ENCODE measurements at places on chromosomes 13 and 19.

- no peak for DNase-seq
Measured at GRCh38 chr13:102742101-102742500, 31.5 kb downstream of the TEX30 start.

DNA sequence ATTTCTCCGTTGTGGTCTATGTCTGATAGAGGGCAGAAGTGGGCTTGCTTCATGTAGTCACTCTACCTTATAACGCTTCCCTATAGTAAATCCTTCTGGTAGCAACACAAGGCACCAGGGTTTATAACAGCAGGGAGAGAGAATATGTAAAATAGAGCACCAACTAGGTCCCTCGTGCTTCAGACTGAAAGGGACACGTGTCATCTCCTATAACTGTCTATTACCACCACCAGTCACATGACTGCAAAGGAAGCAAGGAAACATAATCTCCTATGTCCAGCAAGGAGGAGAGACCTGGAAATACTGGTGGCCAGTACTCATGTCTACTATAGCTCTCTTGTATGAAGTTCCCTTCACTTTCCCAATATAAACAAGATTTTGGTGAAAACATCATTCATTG, 79.2 kb downstream of the SLAIN1 start:
- no peak for DNase-seq

- no peak for DNase-seq
Measured at GRCh38 chr13:30593001-30593400, 24.7 kb upstream of the USPL1 start.

GRCh38 chr13:34207334-34207733, 389.4 kb downstream of the RFC3 start:
- DNase-seq = no peak

GRCh38 chr19:46463516-46463915, 7.8 kb downstream of the PNMA8A start:
- no peak for DNase-seq

DNA sequence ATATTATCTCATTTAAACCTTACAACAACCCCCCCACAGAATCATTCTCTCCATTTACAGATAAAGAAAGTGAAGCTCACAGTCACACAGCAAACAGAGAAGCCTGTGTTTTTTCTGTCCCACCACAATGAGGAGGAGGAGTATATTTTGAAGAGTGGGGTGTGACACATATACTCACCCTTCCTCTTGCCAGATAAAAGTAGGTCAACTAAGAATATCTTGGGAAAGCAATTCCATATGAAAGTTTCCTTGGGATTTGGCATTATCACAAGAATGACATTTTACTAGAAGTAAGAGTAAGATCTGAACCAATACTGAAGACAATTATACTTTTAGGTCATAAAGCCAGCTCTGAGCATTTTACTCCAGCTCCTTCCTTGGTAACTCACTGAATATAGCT, 287.5 kb upstream of the HTR2A start:
- DNase-seq = no peak

- DNase-seq = no peak
Measured at GRCh38 chr19:35844482-35845214, 7.7 kb downstream of the NPHS1 start.

GRCh38 chr13:19685437-19685836, 52.0 kb downstream of the MPHOSPH8 start:
- no peak for DNase-seq

- no peak for DNase-seq
Measured at GRCh38 chr13:34752283-34752960, 189.6 kb upstream of the NBEA start.

DNA sequence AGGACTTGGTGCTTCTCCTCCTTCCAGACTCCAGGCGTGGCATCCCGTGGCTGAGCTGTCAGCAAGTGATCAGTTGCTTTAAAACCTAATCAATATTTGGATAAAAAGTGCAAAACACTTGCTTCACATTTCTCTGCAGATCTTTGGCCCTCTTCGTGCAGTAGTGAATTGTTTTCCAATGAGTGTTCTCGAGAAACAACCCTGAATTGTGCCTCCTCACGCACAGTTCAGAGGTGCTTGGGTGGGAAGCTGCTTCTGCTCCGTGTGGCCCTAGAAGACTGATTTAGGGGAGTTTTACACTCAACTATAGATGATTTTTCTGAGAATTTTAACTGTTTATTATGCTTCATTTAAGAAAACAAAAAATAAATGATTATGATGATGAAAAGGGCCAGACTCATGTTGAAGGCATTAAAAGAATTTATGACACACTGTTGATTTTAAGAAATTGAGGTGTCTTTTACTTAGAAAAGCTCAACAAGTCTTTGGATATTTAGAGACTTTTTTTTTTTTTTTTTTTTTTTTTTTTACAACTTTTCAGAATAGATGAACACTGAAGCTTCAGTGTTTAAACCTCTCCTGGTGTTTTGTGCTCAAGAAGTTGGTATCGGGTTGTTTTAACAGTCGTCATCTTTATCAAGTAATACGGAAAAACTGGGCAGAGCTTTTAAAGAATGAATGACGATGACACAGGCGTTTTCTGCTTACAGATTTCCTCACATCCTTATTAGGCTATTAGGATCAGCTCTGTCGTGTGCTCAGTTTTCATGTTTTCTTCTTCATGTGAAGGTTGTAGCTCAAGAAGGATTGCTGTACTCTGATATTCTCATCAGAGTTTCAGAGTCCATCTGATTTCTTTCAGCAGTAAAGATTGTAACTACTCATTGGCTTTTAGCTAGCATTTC, 39.5 kb upstream of the TEX29 start:
- no peak for DNase-seq

- DNase-seq = no peak
Measured at GRCh38 chr19:16955161-16955560, 66.4 kb downstream of the F2RL3 start.

- no peak for DNase-seq
Measured at GRCh38 chr19:5067678-5068077, 98.8 kb downstream of the KDM4B start.

- no peak for DNase-seq
Measured at GRCh38 chr13:59270327-59270726, 893.4 kb downstream of the DIAPH3 start.

DNA sequence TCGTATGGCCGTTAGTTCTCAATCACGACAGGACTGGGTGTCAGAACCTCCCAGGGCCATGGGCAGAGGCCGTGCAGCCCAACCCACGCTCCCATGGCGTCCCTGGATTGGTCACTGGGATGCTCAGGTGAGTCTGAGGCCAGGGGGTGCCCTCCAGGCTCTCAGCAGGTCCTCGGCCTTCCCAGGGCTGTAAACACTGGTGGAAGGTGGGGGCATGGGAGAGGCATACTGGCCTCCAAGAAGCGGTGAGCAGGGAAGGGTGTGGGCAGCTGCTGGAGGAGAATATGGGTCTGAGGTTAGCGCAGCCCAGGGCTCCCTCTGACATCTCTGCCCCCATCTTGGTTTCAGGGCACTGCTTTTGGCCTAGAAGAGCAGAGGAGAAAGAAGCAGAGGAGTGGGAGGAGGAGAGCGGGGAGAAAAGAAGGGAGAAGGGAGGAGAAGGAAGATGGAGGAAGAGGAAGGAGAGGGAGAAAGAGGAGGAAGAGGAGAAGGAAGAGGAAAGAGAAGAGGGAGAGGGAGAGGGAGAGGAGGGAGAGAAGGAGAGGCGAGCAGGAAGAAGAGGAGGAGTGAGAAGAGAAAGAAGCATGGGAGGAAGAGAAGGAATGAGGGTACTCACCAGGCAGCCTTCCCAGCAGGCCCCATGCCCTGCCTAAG, 62.3 kb downstream of the CEBPG start:
- DNase-seq = no peak

DNA sequence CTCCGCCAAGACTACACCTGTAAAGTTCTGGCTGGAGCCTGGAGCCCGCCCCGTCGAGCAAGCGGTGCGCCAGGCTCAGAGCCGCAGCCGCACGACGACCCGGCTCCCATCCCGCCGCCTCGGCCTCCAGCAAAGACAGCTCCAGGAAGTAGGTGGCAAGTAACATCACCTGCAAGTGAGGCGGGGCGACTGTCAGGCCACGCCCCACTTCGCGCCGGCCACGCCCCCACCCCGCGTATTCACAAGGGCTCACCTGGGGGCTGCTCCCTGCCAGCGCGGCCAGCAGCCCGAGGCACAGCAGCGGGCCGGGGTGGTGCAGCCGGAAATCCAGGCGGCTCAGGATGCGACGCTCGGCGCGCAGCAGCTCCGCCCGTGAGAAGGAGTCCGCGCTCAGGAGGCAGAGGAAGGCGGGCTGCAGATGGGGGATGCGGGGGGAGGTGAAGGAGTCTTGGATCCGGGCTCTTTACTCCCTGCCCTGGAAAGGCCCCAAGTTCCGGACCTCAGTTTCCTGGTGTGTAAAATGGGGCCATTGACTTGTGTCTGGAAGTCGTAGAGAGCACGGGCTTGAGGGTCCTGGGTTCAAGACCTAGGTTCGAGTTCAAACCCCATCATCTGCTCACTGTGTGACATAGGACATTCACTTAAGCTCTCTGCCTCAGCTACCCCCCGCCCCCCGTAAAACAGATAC, 3.2 kb downstream of the CCNP start:
- no peak for DNase-seq

DNA sequence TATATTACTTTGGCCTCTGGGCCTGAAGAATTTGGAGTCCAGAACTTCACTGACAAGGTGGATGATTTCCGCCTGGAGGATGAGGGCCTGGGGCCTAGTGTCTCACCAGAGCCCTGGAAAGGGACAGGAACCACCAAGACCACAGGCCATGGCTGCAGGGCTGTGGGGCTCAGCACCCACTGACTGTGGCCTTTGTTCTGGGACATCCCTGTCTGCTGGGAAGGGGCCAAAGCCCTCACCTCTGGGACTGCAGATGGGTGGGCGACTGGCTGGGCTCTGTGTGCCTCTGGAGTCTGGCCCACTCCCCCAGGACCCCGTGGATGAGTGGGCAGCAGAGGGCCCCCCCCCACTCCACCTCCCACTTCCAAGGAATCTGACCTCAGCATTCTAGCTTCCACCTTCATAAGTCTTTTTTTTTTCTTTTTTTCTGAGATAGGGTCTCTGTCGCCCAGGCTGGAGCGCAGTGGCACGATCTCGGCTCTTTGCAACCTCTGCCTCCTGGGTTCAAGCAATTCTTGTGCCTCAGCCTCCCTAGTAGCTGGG, 20.3 kb downstream of the CHST8 start:
- no peak for DNase-seq

- DNase-seq = no peak
Measured at GRCh38 chr19:42272535-42272897, 3.5 kb downstream of the CIC start.

GRCh38 chr13:109734002-109734785, 52.2 kb downstream of the IRS2 start:
- no peak for DNase-seq

- DNase-seq = no peak
Measured at GRCh38 chr13:62450759-62451158, 1035.1 kb upstream of the PCDH20 start.

GRCh38 chr19:3146677-3147100, 10.9 kb downstream of the GNA15 start:
- peak; percentile 90 for DNase-seq

GRCh38 chr13:87675851-87676250, 4.7 kb downstream of the SLITRK5 start:
- DNase-seq = no peak

DNA sequence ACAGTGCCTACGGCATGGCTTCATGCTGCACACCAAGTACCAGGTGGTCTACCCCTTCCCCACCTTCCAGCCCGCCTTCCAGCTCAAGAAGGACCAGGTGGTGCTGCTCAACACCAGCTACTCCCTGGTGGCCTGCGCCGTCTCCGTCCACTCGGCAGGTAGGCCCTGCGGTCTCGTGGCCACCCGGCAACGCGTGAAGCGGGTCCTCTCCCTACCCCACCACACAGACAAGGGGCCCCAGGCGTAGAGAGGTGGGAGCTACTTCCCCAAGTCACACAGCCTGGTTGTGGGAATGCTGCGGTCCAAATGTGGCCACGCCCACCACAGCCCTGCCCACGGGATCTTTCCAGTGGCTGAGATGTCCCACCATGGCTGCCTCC, 4.0 kb downstream of the DCAF15 start:
- DNase-seq = no peak

GRCh38 chr13:22505489-22505888, 675.3 kb upstream of the SGCG start:
- no peak for DNase-seq

- no peak for DNase-seq
Measured at GRCh38 chr13:41130356-41130755, 2.2 kb downstream of the KBTBD6 start.

- no peak for DNase-seq
Measured at GRCh38 chr13:36175621-36176020, 38.7 kb downstream of the SOHLH2 start.

GRCh38 chr13:44068737-44069136, 189.0 kb downstream of the LACC1 start:
- no peak for DNase-seq

- peak; percentile 63 for DNase-seq
Measured at GRCh38 chr19:41265395-41266153, 1.4 kb downstream of the HNRNPUL1 start.

DNA sequence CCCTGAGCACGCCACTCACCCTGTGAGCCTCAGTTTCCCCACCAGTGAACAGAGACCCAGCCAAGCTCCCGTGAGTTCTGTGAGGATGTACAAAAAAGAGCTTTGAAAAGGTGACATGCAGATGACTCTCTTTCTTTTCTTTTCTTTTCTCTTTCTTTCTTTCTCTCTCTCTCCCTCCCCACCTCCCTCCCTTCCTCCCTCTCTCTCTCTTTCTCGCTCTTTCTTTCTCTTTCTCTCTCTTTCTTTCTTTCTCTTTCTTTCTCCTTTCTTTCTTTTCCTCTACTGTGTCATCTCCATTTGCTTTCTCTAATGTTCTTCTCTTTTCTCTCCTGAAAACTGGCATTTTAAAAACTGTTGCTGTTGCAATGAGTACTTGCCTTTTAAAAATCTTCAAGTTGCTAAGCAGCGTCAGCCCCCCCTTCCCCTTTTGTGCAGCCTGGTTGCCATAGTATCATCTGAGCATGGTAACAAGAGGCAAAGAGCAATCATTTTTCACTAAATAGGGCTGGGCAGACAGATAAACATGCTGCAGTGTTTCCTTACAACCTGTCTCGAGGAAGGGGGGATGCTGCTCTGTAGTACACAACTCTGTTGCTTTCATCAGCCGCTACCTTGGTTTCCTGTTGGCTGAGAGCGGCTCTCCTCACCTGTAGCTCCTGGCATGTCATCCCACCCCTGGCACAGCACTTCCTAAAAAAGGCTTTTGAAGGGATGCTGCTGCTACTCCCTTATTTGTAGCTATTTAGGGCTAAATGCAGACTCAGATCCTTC, 108.7 kb upstream of the MBNL2 start:
- no peak for DNase-seq

DNA sequence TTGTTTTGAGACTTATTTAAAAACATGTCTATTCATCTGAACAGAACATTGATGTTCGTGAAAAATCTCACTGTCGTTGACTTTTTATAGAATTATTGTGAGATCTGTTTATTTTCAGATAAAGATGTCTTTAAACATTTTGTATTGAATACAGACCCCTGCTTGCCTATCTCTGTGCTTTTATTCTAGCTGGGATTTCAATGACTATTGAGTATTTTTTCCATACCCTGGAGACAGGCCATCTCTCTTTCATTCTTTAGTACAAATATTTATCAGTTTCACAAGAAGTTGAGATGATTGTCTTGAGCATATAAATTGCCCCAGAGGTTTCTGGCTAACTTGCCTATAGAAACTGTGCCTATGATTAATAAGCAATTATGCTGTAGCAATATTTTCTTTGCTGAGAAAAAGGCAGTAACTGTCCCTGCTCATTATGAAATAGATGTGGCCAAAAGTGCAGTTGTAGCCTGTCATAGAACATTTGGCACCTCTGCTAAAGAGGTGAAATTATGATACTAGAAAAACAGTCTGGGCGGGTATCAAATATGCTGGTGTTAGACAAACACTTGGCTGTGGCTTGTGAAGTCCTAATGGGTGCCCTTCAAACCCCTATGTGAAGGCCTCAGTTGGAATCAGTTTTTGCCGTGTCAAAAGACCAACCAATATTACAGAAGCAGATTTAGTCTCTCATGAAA, 360.6 kb downstream of the HS6ST3 start:
- DNase-seq = no peak

Measured in stimulated activated effector memory CD8-positive, alpha-beta T cell treated with anti-CD3 and anti-CD28 coated beads, Interleukin-12 subunit alpha, Interleukin-12 subunit beta, amount 100 ng/mL, for 72 hours (primary cell).